Femur (tissue), 1 donor: ENCODE measurements at places on chromosomes 5 and 9.

- no peak for DNase-seq
Measured at GRCh38 chr9:126397056-126397455, 70.4 kb downstream of the MVB12B start.

DNA sequence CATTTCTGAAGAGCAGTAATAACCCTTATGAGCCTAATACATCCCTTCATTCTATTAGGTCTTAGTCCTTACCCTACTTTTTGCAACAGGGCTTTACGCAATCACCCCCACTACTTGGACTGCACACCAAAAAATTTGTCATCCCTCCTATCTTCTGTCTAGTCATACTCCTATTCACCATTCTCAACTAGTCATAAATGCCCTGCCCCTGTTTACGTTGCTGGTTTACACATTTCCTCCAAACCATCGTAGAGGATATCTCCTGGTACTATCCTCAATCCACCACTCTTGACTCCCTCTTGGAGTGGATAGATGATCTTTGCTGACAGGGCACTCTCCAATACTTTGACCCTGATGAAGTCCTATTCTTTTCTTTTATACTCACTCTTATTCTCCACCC lies 98.2 kb upstream of the CCNG1 start:
- no peak for DNase-seq

GRCh38 chr5:168591302-168592013 lies 12.3 kb upstream of the PANK3 start:
- no peak for DNase-seq

- DNase-seq, result no peak
Measured at GRCh38 chr5:94288937-94289336, 329.5 kb downstream of the KIAA0825 start.
